Right renal cortex interstitium (tissue), 3 donors: ENCODE measurements at places on chromosomes 13 and 19. TPM values are rescaled to one million over a fixed set of nuclear protein-coding genes. Genes with fewer than 3 reads are reported as not detected.

GRCh38 chr19:51094696-51095279 is 12.1 kb upstream of the KLK14 start:
- no peak for DNase-seq

The PDE4C gene
- 1.0 TPM for polyA plus RNA-seq

GRCh38 chr19:48368936-48369335 is 4.8 kb downstream of the SYNGR4 start:
- no peak for DNase-seq

GRCh38 chr19:1183543-1184172 is 9.6 kb upstream of the SBNO2 start:
- DNase-seq: no peak

The ZNF729 gene
- 0.86 TPM for polyA plus RNA-seq

DNA sequence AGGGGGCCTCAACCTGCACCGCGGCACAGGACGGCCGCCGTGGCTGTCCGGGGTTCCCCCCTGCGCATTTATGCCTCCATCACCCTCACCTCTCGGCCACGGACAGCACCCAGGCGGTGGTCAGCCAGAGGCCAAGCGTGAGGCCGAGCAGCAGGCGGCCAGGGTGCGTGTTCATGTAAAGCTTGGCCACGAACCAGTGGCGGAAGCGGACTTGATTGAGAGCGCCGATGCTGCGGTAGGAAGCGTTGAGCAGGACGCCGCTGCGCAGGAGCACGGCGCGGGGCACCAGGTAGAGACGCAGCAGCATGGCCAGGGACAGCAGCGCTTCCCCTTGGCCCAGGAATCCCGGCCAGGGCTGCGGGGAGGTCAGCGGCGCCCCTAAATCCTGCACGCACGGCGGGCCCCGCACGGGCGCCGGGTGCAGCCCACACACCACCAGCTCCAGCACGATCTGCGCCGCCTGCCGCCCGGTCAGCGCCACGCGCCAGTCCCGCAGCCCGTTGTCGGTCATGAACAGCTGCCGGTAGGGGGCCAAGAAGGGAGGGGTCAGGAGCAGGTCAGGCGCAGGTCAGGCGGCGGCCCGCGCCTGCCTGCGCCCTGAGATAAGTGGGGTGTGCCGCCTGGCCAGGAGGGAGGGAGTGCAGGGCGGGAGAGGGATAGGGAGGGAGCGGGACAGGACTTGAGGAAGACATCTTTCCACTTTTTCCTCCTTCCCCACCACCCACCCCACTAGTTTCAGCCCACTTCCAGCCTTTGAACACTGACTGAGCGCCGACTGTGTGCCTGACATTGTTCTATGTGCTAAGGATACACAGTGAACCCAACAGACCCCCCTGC is 6.5 kb downstream of the KCNN4 start:
- no peak for DNase-seq

The HSPBP1 gene
- 29.3 TPM for polyA plus RNA-seq

The LAIR1 gene
- polyA plus RNA-seq: 3.1 TPM

GRCh38 chr13:108528303-108528702 is 101.1 kb upstream of the MYO16 start:
- no peak for DNase-seq
